ENCODE measurements at places on chromosomes 7 and 10.
A peak's percentile ranks its signal among the peaks of the same experiment; 100 is the strongest.

- no peak for DNase-seq
These were observed 80.4 kb downstream of the CHST15 start for GRCh38 chr10:124012991-124013390.

DNA sequence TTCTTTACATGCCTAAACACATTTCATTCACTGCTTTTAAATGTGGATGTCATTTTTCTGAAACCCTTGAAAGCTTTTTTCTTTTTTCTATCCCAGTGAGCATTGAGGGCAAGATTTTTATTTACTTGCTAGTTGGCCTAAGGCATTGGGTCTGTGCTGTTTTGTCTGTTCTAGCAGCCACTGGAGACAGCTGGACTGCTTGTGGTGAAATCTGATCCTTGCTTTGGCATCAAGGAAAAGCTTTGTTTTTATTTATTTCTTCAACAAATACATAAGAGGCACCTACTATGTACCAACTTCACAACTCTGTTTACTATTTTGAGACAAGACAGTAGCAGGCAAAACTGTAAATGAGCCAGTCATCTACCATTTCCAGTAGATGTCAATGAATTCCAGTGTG, 28.4 kb upstream of the PDLIM1 start:
- DNase-seq: no peak

GRCh38 chr10:132543916-132544743, 6.5 kb downstream of the INPP5A start:
- DNase-seq: no peak

DNA sequence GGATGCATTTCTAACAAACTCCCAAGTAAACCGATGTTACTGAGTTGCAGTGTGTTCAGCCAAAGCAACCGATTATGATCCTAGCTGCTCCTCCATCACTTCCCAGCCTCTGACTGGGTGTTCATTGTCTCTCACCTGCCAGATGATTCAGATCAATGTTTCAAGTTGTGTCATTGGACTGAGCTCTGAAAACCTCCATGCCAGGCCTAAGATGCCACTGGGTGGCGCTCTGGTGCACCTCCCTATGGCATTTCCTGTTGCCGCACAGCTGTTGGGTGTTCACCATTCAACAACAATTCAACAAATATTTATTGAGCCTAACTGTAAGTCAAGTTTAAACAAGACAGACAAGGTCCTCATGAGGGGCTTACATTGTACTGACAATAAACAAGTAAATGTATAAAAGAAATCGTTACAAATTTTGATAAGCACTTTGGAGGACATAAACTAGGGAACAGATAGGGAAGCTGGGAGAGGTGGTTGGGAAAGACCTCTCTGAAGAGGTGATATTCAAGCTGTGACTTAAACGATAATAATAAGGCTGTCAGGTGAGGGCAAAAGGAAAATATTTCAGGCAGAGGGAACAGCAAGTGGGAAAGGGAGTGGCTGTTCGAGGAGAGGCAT, 22.8 kb downstream of the RGR start:
- peak; percentile 90 for DNase-seq

DNA sequence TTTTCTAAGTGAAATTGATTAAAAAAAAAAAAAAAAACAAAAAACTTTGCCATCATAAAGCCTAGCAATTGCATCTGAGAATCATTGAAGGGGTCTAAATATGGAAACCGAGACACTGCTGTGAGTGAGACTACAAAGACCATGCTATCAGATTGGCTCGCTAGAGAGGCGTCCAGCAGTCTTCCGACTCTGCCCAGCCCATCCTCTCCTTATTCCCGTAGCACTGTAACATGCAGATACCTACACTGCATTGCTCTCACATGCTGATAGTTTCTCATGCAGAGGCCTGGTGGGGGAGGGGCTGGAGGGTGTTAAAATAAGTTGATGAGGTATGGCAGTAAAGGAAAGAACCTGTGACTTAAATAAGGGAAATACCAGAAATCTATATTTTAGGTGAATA, 130.7 kb downstream of the NRF1 start:
- peak; percentile 18 for DNase-seq

DNA sequence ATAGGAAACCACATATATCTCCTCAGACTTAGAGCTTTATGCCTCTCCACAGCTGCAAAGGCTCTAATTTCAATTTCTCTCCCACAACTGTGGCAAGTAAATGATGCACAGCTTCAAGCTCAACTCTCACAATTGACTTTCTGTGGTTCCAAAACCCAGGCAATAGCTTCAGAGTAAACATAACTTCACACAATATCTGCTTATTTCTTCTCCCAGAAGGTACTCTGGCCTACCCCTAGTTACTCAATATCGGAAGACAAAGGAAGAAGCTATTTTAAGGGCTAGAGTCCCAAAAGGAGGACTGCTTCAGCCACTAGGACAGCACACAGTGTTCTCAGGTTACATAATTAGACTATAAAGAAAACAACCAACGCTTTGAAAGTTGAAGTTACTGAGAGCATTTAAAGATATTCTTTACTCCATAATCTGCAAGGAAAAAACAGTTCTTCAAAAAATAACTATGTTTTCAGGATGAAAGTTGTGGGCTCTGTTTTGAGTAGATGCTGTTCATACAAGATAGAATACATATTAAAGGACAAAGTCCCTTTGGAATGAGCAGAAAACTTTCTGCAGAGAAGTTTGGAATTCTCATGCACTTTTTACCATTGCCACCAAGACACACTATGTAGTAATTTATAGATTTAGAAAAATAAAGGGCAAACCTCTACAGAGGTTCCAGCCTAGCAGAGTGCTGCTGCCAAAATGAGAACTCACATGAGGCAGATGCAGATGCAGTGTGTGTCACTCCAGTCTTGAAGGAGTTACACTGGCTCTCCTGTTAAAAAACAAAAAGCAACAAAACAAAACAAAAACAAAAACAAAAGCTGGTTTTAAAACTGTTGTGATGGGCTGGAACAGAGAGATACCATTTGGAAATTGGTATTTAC, 81.8 kb downstream of the NT5C2 start:
- DNase-seq: peak; percentile 6

GRCh38 chr7:39741942-39742623, 118.7 kb downstream of the RALA start:
- DNase-seq: peak; percentile 41

- DNase-seq: no peak
These were observed 74.1 kb upstream of the PRKG1 start for GRCh38 chr10:51000164-51000563.

- DNase-seq: no peak
These were observed 1.1 kb upstream of the TFAM start for GRCh38 chr10:58384095-58384494.

GRCh38 chr10:87659571-87660483, at the start of gene PAPSS2:
Gene PAPSS2 (plus strand): TSS chr10:87659878. CDS start chr10:87659982, 104 bp downstream.
- DNase-seq: peak; percentile 57

GRCh38 chr7:47502240-47502877, 79.6 kb downstream of the TNS3 start:
- no peak for DNase-seq

DNA sequence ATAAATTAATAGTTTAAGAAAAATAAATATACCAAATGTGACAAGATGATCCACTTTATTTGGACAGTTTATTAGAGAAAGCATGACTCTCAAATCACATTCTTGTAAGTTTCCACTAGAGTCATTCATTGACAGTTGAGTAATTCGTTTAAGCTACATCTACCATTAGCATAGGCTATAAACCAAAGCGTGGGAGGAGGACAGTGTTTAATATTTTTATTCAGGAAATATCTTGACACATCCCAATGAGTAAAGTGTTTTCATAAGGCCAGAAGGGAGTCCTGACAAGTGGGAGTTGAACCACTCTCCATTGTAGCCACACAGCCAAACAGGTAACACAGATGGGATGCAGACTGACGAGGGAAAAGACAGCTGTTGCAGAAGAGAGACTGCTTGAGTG, 386.5 kb upstream of the SEMA3D start:
- no peak for DNase-seq

GRCh38 chr7:47587976-47588375, 6.1 kb upstream of the TNS3 start:
- no peak for DNase-seq
